Fibroblast of lung (primary cell): ENCODE measurements at places on chromosomes 1 and 21. TPM values are rescaled to one million over a fixed set of nuclear protein-coding genes. Genes with fewer than 3 reads are reported as not detected.

- H3K27ac ChIP-seq: no peak overlapping the region
- DNase-seq: peak; percentile 21
- H3K4me1 ChIP-seq: no peaks in the 10 kb centered on the region
- H3K36me3 ChIP-seq: no peaks in the 10 kb centered on the region
- no peak overlapping the region for H3K4me3 ChIP-seq
Measured at GRCh38 chr21:33308586-33309490, 15.9 kb upstream of the IFNAR1 start.

GRCh38 chr1:151577173-151577572 is 34.7 kb upstream of the SNX27 start:
- no peak overlapping the region for H3K27ac ChIP-seq
- H3K36me3 ChIP-seq: peaks cover 4% of the 10 kb centered on the region
- no peaks in the 10 kb centered on the region for H3K27me3 ChIP-seq
- H3K4me1 ChIP-seq: peaks cover 6% of the 10 kb centered on the region
- H3K4me3 ChIP-seq: no peak overlapping the region
- no peak for DNase-seq

- H3K27me3 ChIP-seq: peaks cover 19% of the 10 kb centered on the region
- H3K27ac ChIP-seq: no peak within 1 kb of the TSS
- no peaks in the 10 kb centered on the region for H3K4me1 ChIP-seq
- H3K36me3 ChIP-seq: no peaks in the 10 kb centered on the region
- DNase-seq: no peak
- peak within 1 kb of the TSS; percentile 35 for H3K4me3 ChIP-seq
Measured at GRCh38 chr1:31617218-31617915, at the start of gene HCRTR1. Gene HCRTR1, plus strand, starts transcription at chr1:31617689. Its CDS starts 1,504 bp downstream, at chr1:31619193.

- no peak for DNase-seq
- H3K27ac ChIP-seq: no peak overlapping the region
- H3K4me1 ChIP-seq: no peaks in the 10 kb centered on the region
- no peaks in the 10 kb centered on the region for H3K27me3 ChIP-seq
Measured at GRCh38 chr1:29803486-29803885, 567.2 kb downstream of the PTPRU start.

DNA sequence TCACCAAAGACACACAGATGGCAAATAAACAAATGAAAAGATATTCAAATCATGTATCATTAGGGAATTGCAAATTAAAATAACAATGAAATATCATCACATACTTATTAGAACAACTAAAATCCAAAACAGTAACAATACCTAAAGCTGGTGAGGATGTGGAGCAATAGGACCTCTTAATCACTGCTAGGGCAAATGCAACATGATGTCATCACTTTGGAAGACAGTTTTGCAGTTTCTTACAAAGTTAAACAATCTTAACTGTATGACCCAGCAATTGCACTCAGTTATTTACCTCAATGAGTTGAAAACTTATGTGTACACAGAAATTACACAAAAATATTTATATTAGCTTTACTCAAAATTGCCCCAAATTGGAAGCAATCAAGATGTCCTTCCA is 47.3 kb downstream of the SELENOF start:
- no peaks in the 10 kb centered on the region for H3K36me3 ChIP-seq
- no peaks in the 10 kb centered on the region for H3K27me3 ChIP-seq

DNA sequence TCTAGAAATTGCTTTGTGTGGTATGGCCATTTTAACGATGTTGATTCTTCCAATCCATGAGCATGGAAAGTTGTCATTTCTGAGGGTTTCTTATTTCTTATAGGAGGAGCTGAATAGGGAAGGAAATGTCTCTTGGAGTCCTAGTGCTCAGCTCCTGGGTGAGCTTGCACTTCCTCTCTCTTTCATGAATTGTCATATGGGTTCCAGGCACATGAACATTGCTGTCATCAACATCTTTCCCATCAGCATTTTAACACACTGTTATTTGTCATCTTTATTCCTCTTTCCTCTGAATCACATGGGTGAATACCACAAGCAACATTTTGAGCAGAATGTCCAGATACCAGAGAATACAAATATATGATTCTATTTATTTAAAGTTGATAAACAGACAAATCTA is 23.4 kb downstream of the SLAMF6 start:
- H3K4me1 ChIP-seq: no peaks in the 10 kb centered on the region
- H3K4me3 ChIP-seq: no peak overlapping the region
- DNase-seq: no peak
- no peaks in the 10 kb centered on the region for H3K27me3 ChIP-seq
- H3K36me3 ChIP-seq: no peaks in the 10 kb centered on the region

- DNase-seq: no peak
- H3K36me3 ChIP-seq: no peaks in the 10 kb centered on the region
- H3K4me1 ChIP-seq: no peaks in the 10 kb centered on the region
- H3K27ac ChIP-seq: no peak overlapping the region
- H3K4me3 ChIP-seq: no peak overlapping the region
- no peaks in the 10 kb centered on the region for H3K27me3 ChIP-seq
Measured at GRCh38 chr1:236416165-236416564, 22.1 kb downstream of the EDARADD start.

Gene RGS21
- total RNA-seq: not detected in 2 replicates

Gene USP24
- total RNA-seq: 39.3 and 63.9 TPM in 2 replicates

Gene NEGR1
- 0.77 and 3.1 TPM in 2 replicates for total RNA-seq

Gene PIK3C2B
- 1.0 and 2.5 TPM in 2 replicates for total RNA-seq
